Vagina (tissue), 2 donors: ENCODE measurements at places on chromosomes 12 and 14.
A peak's percentile ranks its signal among the peaks of the same experiment; 100 is the strongest.

- no peak for DNase-seq
These were observed 92.0 kb upstream of the SLC38A4 start for GRCh38 chr12:46917821-46918220.

DNA sequence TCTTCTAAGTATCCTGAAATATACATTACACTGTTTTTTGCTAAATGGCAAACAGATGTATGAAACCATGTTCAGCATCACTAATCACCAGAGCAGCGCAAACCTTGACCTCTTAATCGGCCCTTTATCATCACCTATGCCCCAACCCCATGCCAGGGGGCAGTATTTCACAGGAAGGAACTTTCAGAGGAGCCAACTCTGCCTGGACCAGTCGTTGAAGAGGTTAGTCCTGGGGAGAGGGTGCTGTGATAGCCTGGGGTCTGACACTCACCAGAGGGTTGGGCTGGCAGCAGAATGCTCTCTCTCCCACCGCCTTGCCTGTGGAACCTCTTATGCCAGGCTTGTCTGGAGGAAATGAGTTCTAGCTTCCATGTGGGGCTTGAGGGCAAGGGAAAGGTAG is 411.7 kb downstream of the TMEM117 start:
- no peak for DNase-seq

- peak; percentile 11 for DNase-seq
These were observed 37.2 kb downstream of the RAN start for GRCh38 chr12:130909111-130909510.

DNA sequence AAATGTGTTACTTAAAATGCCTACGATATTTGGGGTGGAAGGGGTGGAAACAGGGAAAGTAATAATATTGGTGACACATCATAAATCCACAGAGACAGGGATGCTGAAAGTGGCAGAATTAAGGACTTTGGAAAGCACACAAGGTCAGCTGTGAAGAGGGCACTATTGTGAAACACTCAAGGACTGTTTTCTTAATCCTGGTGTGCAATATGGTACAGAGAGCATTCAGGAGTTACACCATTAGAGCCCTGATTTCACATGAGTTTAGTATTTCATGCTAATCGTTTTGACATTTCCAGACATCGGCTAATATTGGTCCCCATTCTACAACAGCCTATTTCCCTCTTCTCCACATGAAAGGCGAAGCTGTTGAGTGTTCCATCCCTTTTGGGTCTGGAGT is 219.2 kb downstream of the MSRB3 start:
- DNase-seq, result no peak

DNA sequence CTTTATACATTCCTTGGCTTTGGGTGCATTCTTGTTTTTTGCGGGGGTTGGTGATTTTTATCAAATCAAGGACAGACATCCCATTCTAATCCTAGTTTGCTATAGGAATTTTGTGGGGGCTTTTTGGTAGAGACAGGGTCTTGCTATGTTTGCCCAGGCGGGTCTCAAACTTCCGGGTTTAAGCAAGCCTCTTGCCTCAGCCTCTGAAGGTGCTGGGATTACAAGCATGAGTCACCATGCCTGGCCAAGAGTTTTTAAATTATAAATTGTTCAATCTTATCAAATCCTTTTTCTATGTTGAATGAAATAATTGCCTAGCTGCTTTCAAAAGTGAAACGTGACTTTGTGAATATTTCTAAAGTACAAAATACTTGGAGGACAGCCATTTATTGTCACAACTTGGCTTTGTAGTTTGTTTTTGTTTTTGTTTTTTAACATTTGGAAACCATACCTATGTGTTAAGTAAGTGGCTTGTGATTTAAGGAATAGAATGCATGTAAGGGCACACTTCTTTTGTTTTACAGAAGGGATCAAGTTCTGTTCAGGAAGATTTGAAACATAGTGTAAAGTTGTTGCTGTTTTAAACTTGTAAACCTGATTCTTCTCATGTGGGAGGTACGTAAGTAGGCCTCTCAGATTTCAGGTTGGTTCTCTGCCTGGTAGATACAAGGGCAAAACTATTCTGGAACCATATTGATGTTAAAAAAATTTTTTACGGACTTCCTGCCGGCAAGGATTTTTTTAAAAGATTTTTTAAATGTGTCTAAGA is 13.4 kb downstream of the MARK3 start:
- no peak for DNase-seq

DNA sequence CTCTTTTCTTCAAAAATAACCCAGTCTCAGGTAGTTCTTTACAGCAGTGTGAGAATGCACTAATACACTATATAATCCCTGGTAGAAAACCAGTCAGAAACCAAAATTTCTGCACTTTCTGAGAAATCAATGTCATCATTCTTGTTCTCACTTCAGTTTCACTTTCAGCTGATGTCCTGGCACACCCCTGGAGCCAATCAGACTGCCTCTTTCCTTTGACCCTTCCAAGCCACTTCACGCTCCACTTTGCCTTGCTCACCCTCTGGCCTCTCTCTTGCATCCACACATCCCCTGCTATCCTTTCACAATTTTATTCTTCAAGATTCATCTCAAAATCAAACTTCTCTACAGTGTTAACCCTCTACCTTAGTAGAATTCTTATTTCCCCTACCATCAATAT is 181.1 kb downstream of the ASCL1 start:
- DNase-seq, result no peak

- peak; percentile 87 for DNase-seq
These were observed 19.4 kb downstream of the BDKRB1 start for GRCh38 chr14:96275177-96276112.

GRCh38 chr12:45093051-45093450 is 42.2 kb upstream of the DBX2 start:
- DNase-seq, result no peak
